ENCODE measurements at places on chromosomes 2 and 18. TPM values are rescaled to one million over a fixed set of nuclear protein-coding genes. Genes with fewer than 3 reads are reported as not detected.

The SCYGR4 gene
- not detected for total RNA-seq

The RAD51AP2 gene
- not detected for total RNA-seq

DNA sequence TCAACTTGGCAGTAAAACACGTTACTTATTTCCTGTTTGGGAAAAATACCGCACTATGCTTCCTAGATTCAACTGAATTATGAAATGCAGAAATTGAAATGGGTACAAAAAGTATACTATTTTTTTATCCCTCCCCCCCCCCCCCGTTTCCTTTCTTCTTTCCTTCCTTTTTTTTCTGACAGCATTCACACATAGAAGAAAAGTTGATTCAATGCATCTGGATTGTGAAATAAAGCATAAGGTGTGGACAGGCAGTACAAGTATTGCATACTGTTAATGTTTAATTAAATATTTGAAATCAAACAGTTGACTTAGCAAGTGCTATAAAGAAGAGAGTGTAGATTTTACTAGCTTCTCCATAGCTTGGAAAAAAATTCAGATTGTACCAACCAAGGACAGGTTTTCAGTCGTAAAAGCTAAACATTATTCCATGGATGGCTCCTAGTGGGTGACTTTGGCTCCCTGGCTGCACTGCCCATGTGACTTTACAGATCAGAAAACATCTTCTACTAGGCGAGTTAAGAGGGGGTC, 21.6 kb upstream of the AGFG1 start:
- no peak for DNase-seq

GRCh38 chr2:238912916-238913875, 65.3 kb downstream of the TWIST2 start:
- no peak for DNase-seq

The STAT4 gene
- total RNA-seq, result 2.2 TPM

GRCh38 chr18:63617049-63617914, 26.8 kb downstream of the SERPINB4 start:
- no peak for DNase-seq

DNA sequence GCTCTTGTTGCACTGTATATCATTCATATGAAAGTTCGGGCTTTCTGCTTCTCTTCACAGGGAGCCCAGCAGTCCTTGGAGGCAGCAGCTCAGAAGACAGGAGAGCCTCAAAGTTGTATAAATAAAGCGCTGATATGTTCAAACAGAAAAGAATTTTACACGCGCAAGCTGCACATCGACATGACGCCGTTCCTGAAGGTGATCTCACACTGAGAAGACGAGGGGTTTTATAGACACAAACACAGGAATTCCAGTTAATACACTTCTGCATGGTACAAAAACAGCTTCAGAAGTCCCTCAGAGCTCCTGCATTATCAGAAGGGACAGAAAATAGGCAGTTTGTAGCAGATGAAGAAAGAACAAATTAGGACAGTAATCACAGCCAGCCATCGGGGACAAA, 81.6 kb downstream of the KIAA2012 start:
- DNase-seq, result no peak

- DNase-seq, result peak; percentile 88
These were observed 59.8 kb downstream of the MEIS1 start for GRCh38 chr2:66494708-66495107.

The ANKZF1 gene
- total RNA-seq, result 67.9 TPM

DNA sequence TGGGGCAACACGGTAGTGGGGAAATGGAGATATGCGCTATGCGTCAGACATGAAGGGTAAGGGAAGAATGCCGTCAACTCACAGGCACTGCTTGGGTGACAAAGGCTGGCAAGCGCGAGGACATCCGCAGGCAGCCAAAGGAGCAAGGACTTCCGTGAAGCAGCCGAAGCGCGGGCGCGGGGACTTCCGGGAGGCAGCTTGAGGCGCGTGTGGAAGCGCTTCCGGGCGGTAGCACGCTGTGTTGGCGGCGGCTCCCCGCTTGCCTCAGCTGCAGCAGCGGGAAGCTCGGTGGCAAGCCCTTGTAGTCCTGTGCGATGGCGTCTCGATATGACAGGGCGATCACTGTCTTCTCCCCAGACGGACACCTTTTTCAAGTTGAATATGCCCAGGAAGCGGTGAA, at the start of gene PSMA8:
PSMA8 (plus strand) TSS at position 218 of the 400 bp plus-strand sequence; CDS start at position 315, 97 bp downstream.
- DNase-seq, result no peak

The PRSS56 gene
- total RNA-seq, result not detected

- no peak for DNase-seq
These were observed 140.9 kb upstream of the B3GNT2 start for GRCh38 chr2:62054916-62055450.

- no peak for DNase-seq
These were observed 155.3 kb downstream of the PRKCE start for GRCh38 chr2:45806563-45807358.

DNA sequence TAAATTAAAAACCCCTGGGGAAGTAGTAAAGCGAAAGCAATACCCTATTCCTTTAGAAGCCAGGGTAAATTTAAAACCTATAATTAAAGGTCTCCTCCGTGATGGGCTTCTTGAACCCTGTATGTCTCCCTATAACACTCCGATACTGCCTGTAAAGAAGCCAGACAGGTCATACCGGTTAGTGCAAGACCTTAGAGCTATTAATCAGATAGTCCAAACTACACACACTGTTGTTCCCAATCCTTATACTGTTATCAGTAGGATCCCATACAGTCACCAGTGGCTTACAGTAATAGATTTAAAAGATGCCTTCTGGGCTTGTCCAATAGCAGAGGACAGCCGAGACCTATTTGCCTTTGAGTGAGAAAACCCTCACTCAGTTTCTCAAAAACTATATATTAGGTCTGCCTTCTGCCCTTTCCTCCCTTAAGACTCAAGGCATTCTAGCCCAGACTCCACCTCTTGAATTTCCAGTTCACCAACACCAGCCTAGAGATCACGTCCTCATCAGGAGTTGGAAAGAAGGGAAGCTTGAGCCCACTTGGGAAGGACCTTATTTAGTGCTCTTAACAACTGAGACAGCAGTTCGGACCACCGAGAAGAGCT, 12.4 kb upstream of the SAP130 start:
- no peak for DNase-seq

The ACMSD gene
- not detected for total RNA-seq

GRCh38 chr18:79680100-79680879, 687 bp downstream of the CTDP1 start:
- DNase-seq, result peak; percentile 58

DNA sequence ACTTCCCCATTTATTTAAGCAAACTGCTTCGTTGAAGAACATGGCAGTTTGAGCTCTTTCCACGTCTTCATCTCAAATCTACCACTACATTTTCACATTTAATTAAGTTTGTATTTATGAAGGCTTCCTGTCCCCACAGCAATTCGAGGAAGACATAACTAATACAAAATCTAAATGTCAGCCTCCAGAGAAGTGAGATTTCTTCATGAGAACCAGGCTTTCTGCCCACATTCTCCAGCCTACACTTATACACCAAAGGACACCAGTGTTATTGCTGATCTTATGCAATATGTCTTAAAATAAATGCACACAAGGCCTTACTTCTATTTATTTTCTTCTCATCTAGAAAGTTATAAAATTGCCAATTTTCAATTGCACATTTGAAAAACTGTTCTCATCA, 1209.3 kb upstream of the FAM98A start:
- no peak for DNase-seq

The GPR75 gene
- 1.5 TPM for total RNA-seq

GRCh38 chr18:62080172-62080900, 106.5 kb downstream of the PIGN start:
- no peak for DNase-seq

DNA sequence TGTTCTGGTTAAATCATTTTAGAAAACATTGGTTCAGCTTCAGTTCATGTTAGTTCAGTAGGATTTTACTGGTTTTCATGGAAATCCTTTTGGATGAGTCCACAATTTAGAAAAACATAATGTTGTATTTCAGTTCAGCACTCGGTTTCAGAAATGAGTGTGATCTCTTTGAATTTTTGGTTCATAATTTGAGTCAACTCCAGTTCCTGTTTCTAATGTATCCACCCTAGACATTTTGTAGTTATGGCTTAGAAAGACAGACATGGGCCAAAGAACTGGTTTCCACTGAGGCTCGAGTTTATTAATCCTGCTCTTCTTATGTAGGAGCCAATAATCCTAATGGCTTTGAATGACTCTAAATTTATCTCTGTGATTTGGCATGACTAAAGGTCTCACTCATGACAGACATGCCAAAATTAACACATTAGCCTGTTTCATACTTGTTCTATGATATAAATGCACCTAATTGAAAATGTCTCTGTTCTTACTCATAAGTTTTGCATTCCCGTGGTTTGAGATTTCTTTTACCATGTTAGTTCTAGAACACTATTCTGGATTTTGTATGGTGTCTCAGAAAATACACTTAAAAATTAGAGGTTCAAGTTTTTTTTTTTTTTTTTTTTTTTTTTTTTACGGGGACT, 82.3 kb upstream of the SPRED2 start:
- DNase-seq, result no peak

DNA sequence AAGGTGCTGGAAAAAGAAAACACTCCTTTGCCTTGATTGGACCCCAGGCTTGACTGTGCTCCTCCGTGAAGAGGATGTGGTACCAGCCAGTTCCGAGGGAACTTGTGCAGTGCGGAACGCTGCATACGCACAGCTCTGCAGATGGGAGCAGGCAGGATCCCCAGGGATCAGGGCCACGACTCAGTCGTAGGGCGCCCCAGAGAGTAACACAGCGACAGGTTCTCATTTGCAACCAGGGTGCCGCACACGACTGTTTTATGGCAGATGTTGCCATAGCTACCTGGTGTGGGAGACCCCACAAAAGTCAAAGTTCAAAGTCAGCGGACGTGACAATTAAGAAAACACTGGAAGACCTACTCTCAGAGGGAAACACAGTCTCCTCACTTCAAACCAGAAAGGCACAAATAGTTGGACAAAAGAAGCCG, 779 bp downstream of the MALL start:
- DNase-seq, result peak; percentile 56

DNA sequence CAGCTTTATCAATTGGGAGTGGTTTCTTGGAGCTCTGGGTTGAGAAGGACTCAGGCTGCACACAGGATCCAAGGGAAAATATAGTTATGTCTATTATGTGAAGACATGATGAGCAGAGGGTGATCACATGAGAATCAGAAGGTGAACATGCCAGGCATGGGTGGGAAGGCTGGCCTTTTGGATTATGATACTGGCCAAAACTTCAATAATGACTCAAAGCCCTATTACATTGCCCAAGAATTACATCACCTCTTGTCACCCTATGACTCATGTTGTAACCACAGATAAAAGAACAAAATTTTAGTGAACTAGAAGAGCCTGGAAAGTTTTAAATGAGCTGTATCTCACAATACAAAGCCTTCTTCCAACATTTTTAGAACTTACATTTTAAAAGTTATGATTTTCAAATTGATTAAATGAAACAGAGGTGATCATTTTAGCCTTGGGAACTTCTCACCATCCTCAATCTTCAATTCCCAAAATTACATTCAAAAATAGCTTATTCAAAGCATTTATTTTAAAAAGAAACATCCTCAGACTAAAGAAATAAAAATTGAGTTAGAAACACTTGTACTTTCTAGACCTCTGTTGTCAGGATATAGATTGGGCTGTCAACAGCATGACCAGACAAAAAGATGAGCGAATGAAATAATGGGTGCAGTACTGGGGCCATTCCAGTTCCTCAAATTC, 428.3 kb downstream of the MBD2 start:
- DNase-seq, result peak; percentile 89

The CPO gene
- not detected for total RNA-seq

The REG3G gene
- total RNA-seq, result not detected

- DNase-seq, result no peak
These were observed 249.6 kb upstream of the LRP1B start for GRCh38 chr2:142380372-142380771.

DNA sequence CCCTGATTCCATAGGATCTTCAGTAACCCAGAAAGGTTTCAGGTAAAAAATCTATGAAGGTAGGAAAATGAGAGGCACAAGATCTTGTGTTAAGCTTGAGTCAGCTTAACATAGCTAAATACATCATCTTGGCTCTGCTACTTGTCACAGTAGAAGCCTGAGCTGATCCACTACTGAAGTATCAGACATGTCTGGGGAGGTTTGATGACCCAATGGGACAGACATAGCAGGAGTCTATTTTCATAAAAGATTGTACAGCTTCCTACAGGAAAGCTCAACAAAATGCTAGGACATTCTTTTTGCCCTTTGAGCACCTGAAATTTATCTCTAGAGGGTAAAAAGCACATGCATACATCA, 84.3 kb upstream of the FSHR start:
- DNase-seq, result no peak

DNA sequence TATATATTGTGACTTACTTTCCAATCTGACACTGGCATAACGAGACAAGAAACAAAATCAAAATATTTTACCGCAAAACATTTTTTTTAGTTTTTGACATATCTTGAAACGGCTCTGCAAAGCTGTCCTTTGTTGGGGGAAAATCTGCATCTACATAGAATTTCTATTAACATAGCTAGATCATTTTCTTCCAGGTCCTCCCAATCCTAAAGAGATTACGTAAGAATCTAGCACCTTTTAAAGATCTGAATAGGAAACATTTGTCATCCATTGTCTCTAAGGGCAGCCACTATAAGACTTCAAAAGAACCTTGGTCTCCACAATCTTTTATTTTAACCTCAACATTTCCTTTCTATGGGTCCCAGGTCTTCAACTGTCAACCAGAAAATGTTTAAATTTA, 1.2 kb upstream of the MFF start:
- no peak for DNase-seq

GRCh38 chr2:71786291-71787107, 333.1 kb downstream of the DYSF start:
- DNase-seq, result no peak

DNA sequence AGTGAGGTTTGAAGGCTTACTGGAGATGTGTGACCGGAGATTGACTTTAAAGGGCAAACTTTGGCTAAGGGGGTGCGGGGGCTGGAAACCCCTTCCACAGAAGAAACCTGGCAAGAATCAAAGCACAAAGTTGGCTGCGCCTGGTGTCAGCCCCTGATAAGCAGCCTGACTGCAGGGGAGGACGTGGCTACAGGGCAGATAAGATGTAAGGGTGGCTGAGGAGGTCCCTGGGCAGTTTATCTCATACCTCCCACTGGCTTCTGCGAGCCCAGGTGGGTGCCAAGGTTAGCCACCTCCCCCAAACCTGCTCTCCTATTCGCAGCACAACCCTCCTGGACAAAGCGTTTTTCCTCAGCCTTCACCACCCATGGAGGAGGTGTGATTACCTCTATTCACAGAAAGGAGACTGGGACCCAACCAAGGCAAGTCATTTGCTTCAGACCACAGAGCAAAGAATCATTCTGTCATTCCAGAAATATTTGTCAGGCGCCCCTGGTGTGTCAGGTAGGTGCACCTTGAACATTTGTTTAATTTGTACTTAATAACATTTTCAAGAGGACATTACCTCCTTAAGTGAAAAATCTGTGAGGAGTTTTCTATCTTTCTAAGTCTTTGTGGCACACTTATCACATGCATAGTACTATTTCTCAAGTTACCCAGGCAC, 73.1 kb upstream of the IL1R1 start:
- DNase-seq, result no peak

The ITGB6 gene
- total RNA-seq, result 7.3 TPM

GRCh38 chr2:96111257-96111640, 5.1 kb downstream of the ADRA2B start:
- DNase-seq, result no peak

GRCh38 chr2:216632952-216633615, at the start of gene IGFBP2:
TSS of gene IGFBP2 (plus strand) at chr2:216633420. CDS start at chr2:216633524, 104 bp downstream.
- peak; percentile 44 for DNase-seq

- peak; percentile 61 for DNase-seq
These were observed 99.9 kb upstream of the FN1 start for GRCh38 chr2:215535741-215536140.

All from PC-3 (cell line).